ENCODE measurements at places on chromosomes 11 and 22.

DNA sequence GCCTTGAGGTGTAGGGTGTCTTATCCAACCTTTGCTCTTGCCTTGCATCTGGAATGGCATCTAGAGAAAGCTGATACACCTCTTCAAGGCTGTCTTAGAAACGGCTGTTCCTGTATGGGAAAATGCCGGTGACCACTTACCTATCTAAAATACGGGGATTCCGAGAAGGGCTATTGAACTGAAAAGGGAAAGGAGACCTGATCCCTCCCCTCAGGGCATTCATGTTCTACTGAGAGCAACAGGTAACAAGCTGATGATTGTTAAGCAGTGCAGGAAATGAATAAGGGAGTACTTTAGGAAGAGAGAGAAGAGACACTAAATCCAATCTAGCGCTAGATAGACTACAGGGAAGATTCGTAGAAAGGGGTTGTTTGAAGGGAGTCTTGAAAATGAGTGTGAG is 1388.1 kb downstream of the FAM181B start:
- DNase-seq = no peak

- DNase-seq = no peak
These were observed 448.0 kb downstream of the MIAT start for GRCh38 chr22:27105142-27106025.

GRCh38 chr11:821512-822371 is 3.0 kb downstream of the PNPLA2 start:
- DNase-seq = no peak

GRCh38 chr11:16080688-16081381 is 275.5 kb downstream of the SOX6 start:
- DNase-seq = no peak

DNA sequence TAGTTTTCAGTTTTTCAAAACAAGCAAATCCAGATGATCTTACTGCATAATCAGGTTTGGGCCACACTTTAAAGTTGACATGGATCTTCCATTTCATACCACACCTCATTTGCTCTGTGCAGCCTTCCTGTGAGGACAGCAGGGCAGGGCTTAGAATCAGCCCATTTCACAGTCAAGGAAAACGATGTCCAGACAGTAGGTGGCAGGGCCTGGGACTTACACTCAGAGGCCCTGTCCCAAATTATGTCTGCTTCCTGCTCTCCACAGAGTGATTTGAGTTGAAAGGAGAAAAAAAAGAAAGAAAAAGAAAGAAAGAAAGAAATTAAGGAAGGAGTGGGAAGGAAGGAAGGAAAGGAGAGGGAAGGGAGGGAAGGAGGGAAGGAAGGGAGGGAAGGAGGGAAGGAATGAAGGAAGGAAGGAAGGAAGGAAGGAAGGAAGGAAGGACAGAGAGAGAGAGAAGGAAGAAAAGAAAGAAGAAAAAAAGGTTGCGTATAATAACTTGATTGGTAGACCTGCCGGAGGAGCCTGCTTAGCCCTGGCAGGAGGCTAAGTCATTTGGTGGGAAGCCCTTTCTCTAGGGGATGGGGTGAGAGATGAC is 23.6 kb downstream of the TSKU start:
- peak; percentile 45 for DNase-seq

Measured in activated CD8-positive, alpha-beta memory T cell treated with anti-CD3 and anti-CD28 coated beads, Interleukin-2, amount 50 U/mL, for 48 hours (primary cell).